ENCODE measurements at places on chromosomes 7 and 10.

GRCh38 chr10:96395931-96396877 lies 37.4 kb upstream of the OPALIN start:
- peak; percentile 81 for DNase-seq

DNA sequence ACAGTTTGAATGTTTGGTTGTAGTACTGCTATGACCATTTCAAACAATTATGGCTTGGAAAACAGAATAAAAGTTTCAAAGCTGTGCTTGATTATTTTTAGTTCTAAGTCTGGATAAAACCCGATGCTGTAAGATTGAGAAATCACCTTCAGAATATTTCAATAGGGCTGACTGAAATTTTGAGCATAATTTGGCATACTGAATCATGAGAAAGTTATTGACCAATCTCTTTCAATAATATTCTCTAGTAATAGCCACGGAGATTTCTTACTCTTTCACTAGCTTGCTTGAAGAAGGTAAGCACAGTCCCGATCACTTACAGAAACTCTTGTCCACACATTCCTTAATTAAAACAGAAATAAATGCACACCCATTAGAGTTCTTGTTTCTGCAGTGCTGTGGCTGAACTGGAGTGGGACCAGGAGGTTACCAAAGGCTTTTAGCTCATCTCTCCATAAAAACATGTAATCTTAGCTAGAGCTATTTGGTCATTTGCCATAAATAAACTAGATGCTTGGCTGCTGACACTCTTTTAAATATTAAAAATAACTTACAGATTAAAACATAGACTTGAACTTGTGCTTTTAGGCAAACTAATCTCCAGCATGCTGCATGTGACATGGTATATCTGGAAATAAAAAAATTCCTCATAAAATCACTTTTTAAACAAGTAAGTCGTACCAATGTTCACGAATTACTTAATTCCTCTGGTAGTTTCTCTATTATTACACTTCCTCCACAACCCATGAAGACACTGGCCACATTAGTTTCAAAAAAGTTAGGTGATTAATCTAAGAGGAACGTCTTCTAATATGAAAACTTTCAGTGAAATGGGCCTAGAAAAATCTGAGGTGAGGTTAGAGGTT lies 97.8 kb downstream of the AGMO start:
- DNase-seq, result no peak

GRCh38 chr10:70772627-70773026 lies 12.6 kb downstream of the TBATA start:
- no peak for DNase-seq

DNA sequence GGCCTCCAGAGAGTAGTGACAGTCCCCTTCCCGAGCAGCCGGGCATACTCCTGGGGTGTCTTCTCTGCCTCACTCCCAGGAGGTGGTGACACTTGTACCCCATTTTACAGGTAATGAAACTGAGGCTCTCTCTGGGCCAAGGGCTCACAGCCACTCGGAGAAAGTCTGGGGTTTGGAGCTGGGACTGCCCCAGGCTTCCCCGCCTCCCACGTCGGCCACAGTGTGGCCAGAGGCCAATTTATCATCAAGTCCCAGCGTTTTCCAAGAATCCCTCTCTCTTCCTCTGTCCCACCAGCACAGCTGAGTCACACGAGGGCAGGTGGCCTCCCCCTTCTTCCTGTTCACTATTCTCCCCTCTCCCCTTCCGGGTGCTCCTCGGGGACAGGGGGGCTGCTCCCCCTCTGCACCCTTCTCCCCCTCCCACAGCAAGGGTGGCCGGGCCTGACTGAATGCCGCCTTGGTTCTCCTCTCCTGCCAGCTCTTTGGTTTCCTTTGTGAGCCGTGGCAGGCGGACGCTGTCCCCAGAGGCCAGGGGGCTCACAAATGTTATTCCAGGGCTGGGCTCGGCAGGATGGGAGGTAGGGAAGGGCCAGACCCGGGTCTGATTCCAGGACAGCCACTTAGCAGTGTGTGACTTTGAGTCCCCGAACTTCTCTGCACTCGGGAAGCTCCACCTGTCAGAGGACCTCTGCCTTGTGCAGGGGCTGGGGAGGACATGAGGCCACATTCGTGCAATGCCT lies 17.7 kb downstream of the CLIP2 start:
- DNase-seq, result peak; percentile 76

DNA sequence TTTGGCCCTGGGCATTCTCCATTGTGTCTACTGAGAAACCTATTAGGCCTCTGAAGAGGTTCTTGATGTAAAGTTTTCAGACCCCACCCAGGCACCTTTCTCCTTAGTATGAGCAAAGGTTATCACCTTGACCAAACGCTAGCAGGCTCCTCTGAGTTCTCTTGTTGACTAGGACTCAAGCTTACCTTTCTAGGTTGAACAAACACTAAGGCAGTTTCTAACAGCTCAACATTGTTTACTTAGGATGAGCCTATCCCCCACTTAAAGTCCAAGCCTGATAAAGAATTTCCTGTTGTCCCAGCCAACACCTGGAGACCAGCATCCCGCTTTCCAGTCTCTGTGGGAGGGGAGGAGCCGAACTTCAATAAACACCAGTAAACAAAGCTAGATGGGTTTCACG lies 26.3 kb upstream of the ITGB8 start:
- DNase-seq, result no peak

DNA sequence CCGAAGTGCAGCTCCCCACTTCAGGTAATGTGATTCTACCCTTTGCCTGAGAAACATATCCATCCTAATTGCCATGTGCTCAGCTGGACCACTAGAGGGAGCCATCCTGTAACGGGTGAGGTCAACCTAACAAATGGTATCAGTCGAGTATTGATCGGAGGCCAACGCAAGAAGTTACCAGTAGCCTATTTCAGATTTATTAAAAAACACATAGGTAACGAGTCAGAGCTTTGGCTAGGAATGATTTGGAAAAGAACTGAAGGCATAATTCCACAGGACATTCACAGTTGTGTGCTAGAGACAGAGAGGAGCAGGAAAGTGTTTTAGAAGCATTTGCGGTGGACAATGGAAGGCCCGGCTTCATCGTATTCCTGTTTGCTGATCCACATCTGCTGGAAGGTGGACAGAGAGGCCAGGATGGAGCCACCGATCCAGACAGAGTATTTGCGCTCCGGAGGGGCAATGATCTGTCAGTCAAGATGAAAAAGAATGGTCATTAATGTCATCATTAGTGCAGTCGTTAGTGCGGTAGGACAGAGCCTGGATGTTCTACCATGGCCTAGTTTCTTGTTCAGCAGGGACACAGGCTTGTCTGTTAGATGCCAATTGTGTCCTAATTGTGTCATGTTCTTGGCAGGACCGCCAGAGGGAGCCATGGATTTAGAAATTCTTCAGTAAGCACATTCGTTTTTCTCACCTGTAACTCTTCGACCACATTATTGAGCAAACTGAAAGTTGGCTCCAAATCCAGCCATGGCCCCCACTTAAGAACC lies 17.5 kb downstream of the ACTA2 start:
- peak; percentile 92 for DNase-seq

DNA sequence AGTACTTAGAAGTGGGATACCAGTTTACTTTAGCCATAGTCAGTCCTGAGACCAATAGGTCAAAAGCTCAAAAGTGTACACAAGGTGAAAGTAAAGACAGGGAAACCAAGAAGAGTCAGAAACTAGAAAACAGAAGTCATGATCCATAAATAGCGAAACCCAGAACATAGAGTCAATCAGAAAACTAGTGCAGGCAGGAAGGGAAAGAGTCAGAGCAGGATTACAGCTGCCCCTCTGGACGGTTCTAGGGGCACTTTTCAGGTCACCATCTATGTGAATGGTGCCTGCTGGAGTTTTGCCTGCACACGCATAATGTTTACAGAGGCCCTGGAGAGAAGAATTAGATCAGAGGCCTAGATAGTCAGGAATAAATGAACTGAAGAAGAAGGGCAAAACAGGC lies 22.4 kb upstream of the DMTF1 start:
- no peak for DNase-seq

DNA sequence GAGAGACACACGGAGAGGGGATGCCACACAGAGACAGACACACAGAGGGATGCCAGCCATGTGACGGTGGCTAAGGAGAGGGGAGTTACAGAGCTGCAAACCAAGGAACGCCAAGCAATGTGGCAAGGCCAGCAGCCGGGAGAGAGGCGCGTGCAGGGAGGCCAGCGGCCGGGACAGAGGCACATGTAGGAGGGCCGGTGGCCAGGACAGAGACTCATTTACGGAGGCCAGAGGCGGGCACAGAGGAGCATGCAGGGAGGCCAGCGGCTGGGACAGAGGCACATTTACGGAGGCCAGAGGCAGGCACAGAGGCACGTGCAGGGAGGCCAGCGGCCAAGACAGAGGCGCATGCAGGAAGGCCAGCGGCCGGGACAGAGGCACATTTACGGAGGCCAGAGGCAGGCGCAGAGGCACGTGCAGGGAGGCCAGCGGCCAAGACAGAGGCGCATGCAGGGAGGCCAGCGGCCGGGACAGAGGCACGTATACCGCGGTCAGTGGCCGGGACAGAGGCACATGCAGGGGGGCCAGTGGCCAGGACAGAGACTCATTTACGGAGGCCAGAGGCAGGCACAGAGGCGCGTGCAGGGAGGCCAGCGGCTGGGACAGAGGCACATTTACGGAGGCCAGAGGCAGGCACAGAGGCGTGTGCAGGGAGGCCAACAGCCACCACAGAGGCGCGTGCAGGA lies 40.4 kb downstream of the INSIG1 start:
- no peak for DNase-seq

GRCh38 chr7:117095055-117095454 lies 141.8 kb downstream of the ST7 start:
- no peak for DNase-seq

- no peak for DNase-seq
Observed at GRCh38 chr10:43928425-43928968, 279.8 kb upstream of the ZNF32 start.

GRCh38 chr7:3591944-3592343 lies 290.9 kb downstream of the SDK1 start:
- DNase-seq, result no peak

GRCh38 chr7:67913604-67914003 lies 917.0 kb downstream of the TYW1 start:
- DNase-seq, result no peak

GRCh38 chr7:90536449-90536848 lies 59.7 kb upstream of the CDK14 start:
- no peak for DNase-seq

DNA sequence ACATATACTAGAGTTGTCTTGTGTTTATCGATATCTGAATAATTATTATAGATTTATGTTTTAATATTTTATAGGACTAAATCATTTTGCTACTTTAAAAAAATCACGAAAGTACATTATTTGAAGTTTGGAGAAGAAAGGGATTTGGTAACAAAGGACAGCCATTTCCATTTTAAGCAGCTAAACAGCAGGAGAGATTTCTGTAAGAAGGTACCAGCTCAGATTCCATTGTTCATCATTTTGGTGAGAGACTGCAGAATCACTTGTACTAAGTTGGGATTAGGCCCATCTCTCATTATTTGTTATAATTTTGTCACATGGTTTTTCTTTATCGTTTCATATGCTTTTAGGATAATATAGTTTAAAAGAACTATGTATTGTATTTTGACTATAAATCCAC lies 46.7 kb downstream of the PALS2 start:
- DNase-seq, result no peak

- DNase-seq, result no peak
Observed at GRCh38 chr10:72011976-72012512, 47.8 kb downstream of the CHST3 start.

DNA sequence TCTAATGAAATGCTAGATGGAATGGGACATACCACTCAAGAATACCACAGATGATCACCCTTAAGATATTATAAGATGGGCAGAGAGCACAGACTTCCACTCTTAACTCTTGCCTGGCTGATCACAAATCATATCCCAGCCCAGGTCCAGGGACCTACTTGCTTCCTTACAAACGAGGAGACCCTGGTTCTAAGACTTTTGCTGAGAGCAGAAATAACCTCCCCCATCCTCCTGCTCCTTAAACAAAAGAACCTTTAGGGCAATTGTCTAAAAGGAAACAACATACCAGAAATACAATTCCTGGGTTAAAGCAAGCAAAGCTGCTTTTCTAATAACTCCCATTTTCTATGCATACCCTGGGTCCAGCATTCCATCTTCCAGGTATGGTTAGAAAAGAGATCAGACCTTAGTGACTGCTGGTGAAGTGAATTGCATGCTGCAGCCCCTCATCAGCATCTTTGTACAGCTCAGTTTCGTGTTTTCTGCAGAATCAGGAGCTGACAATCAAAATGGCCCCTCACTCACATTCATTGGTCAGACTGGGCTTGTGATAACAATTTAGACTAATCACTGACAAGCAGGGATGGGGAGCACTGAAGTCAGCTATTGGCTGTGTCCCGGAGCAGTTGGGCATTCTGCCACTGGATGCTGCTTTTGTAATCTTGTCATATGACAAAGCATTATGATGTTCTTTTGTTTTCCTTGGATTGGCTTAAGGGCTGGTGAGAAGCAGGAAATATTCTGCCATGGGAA lies 14.6 kb downstream of the IFIT3 start:
- peak; percentile 59 for DNase-seq

GRCh38 chr10:33478089-33478674 lies 143.7 kb upstream of the NRP1 start:
- DNase-seq, result no peak

GRCh38 chr7:98795741-98796493 lies 73.9 kb downstream of the TMEM130 start:
- no peak for DNase-seq

DNA sequence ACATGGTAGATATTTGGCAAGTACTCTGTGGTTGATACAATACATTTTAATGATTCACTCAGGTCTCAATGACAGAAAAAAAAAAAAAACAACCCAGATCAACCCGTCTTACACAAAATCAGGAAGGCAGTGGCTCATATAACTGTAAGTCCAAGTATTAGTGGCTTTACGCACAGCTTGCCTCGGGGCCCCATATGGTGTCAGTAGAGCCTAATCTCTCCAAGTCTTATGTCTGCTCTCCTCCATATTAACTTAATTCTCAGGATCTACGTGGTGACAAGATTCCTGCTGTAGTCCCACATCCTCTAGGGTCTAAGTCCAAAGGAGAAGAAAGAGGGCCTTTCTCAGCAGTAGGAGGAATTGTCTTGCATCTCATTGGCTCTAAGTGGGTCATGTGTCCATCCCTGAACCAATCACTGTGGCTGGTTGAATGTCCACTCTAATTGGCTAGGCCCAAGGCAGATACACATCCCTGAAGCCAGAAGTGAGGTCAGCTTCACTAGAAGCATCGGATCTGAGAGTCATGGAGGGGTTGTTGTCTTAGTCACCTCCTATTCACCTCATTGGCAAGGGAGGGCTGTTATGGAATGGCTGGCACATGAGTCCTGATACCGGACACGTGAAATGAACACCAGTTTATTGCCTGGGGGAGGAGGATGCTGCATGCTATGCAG lies 20.5 kb upstream of the PLPP4 start:
- no peak for DNase-seq

Data from lung (tissue), 17 donors.